ENCODE measurements at places on chromosomes 11 and 22.

DNA sequence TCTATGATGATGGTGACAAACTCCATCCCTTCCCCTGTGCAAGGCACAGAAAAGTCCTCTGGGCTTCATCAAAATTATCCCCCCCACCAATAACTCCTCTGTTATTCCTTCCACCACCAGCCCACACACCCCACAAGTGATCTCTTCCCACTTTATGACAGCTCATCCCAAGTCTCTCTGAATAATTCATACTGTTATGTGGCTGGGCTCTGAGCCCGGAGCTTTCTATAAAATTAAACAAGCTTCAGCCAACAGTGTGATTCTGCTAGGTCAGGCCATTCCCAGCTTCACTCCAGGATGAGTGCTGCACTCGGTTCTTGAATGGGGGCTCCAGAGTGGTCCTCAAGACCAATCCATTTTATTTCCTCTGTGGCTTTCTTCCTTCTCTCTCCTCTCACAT, 83.0 kb downstream of the INSC start:
- no peak for DNase-seq

DNA sequence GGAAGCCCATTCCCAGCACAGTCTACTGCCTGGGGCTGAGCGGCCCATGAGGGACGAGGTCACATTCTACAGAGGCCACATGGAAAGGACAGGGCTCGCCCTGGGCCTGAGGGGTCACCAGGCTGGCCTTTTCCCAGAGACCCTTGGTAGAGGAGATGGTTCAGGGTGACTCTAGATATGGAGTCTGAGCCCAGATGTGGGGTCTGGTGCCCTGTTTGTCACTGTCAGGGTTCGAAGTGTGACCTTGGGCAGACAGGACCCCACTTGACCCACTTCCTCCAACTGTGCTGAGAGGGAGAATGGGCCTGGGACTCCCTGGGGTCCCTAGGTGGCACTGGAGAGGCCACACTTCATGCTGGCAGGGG, 81.0 kb downstream of the MYEOV start:
- DNase-seq = no peak

DNA sequence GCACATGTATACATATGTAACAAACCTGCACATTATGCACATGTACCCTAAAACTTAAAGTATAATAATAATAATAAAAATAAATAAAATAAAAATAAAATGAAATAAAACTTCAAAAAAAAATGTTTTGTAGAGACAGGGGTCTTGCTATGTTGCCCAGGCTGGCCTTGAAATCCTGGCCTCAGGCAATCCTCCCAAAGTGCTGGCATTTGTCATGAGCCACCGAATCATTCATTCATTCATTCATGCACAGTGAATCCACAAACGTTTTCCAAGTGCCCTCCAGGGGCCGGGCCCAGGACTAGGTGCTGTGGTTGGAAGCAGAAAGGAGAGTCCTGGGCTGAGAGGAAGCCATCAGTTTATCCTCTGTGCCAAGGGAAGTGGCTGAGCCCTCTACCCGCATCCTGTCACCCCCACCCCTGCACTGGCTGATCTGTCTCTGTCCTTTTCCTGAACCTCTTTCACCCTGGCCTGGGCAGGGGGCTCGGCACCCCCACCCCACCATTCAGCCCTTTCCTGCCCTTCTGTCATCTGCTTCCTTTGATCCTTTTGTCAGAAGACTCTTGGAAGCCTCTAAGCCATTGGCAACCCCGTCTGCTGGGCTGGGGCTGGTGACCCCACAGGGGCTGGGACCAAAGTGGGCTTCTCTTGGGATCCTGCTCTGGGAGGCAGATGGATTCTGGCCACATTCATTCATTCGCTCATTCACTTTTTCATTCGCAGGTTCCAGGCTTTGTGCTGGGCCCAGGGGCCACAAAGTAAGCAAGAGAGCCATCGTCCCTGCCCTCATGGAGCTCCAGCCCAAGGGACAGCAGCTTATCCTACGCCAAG, 84.3 kb downstream of the IGLL1 start:
- DNase-seq = no peak

GRCh38 chr11:35305670-35306382, 113.5 kb downstream of the SLC1A2 start:
- peak; percentile 15 for DNase-seq

DNA sequence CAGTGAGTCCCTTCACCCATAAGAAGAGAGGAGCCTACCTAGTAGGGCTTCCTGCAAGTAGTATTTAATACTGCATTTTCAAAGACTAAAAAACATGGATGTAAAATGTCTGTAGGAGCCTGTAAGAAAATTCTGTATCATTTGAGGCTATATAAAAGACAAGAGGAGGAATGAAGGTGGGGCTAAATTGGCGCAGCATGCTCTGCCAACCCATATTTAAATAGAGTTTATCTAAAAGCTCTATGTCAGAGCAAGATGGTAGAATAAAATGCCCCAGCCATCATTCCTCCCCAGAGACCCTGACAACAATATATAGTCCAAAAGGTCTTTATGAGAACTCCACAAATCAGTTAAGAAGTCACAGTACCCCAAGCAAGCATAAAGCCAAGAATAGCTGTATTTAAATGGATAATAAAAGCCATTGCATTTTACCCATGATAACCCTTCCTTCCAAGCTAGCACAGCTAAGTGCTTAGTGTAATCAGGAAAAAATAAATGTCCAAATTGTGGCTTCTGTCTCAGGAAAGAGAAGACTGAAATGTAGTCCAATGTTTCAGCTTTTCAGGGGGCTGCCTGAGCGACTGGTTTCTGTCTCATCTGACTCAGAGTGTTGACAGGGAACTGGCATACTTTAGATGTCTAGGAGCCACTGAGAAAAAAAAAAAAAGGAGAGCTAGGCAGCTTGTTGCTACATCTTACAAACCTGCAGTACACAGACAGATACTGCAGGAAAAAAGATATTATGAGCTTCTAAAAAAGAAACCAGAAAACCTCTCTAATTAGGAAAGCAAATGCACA, 258.6 kb downstream of the METTL15 start:
- DNase-seq = no peak

GRCh38 chr22:35642305-35642741, 5.9 kb upstream of the APOL6 start:
- DNase-seq = no peak

DNA sequence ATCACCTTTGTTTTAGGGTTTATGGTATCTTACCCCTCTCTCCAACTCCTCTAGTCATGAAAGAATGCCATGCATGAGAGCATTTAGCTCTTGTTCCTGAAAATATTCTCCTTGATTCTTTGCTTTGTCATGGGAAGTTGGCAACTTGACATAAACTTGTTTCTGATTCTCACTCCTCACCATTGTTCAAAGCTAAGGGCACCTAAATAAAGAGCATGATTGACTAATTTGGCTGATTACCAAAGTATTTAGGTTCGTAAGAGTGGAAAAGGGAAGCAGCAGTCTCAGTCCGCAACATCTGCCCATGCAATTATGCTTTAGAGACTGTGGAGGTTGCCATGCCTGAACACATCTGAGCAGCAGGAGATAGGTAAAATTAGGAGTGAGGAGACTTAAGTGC, 26.4 kb downstream of the OR52K1 start:
- no peak for DNase-seq

DNA sequence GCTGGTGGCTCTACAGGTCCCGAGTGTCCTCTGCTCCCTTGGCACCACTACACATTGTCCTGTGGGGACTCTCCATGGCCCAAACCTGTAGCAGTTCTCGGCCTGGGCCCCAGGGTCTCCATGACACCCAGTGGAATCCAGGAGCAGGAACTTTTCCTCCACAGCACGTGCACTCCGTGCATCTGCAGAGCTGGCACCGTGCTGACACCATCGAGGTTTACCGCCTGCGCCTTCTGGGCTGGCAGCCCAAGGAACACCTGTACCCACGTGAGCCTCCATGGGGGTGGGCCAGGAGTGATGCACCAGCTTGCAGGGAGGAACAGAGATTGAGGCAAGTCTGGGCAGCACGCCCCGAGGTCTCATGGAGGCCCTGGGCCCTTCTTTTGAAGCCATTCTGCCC, 25.2 kb downstream of the TSPAN32 start:
- DNase-seq = no peak

DNA sequence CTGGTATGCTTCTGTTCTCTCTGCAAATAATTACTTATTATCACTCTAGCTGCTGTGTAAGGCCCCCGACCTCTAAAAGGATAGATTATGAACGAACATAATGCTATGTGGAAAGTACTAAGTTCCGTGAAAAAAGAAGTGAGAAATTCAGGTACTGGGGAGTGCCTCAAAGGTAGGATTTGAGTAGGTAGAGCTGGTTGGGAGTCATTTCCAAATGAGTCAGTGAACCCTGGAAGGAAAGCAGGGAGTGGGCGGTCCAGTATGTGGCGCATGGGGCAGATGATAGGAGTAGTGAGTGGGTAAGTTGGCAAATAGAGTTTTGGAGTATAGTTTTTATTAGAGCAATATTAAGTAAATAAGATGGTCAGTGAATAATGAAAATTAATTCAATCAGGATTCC, 2.4 kb downstream of the ZC3H12C start:
- DNase-seq = no peak

DNA sequence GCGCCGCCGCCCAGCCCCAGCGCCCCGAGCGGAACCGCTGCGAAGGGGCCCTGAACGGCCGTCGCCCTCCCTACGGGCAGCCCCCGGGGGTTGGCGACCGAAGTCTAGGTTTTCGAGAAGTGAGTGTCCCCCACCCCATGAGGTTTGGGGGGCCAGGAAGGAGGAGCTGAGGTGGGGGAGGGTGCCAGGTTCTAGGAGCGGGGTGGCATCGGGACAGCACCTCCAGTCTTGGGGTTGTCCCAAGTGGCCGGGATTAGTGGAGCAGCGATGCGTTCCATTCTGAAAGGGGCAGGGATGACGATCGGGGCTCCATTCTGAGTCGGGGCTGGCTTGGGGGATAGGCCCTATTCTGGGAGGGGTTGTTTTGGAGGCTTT, 408 bp downstream of the PPP2R5B start:
- no peak for DNase-seq

DNA sequence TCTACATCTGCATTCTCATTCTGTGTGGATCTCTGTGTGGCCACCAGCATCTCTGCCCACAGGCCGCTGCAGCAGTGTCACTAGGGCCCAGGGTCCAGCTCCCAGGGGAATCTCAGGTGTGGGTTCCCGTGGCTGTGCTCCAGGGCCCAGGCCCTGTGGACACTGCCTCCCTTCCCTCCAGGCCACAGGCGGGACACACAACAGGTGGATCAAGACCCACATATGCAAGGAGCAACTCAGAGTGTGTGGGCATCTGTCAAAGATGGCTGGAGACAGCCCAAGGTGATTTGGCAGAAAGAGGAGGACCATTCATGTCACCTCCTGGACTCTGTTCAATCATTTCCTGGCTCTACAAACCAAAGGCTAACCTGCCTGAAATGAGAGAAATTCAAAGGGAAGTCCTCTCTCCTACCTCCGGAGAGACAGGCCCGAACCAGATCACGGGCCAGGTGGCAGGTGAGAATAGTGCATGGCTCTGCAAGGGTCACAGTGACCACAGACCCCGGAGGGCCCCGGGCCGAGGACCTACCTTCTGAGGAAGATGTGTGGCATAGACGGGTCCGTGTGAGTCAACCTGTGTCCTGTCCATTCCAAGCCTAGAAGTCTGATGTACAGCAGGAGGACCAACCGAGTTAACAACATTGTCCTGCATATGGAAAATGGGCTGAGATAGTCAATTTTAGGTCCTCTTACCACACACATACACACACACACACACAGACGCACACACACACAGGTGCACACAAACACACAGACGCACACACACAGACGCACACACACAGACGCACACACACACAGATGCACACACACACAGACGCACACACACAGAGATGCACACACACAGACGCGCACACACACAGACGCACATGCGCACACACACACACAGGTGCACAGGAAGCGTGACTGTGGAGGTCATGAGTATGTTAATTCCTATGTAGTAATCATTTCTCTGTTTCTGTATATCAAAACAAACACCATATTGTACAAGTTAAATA, 1068.5 kb downstream of the BRD1 start:
- no peak for DNase-seq

- DNase-seq = no peak
Measured at GRCh38 chr11:112265659-112266409, 5.2 kb upstream of the PLET1 start.

GRCh38 chr11:1119604-1120146, 38.1 kb upstream of the MUC5AC start:
- DNase-seq = peak; percentile 12

GRCh38 chr22:46318576-46318975, 16.9 kb upstream of the TRMU start:
- no peak for DNase-seq

DNA sequence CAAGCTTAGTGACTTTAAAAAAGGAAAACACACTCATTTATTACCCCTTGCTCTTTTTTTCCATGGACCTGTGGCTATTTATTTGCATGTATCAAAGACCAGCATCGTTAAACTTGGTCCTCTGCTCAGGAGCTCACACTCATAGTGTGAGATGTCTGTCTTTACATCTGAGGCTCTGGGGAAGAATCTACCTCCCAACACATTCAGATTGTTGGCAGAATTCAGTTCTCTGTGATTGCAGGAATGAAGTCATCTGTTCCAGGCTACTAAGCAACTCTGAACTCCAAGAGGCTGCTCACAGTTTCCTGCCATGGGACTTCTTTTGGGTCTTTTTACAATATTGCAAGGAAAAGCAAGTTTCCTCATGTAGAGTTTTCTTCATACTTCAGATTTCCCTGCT, 138.8 kb downstream of the LRRC4C start:
- no peak for DNase-seq

- DNase-seq = no peak
Measured at GRCh38 chr22:26949193-26949592, 291.8 kb downstream of the MIAT start.

- DNase-seq = no peak
Measured at GRCh38 chr22:28882545-28882877, 861 bp upstream of the ZNRF3 start.

Measured in GM12892 (cell line).